NCI-H1417 (cell line): ENCODE measurements at places on chromosomes 6 and 20.

- DNase-seq = no peak
Observed at GRCh38 chr6:113632220-113632864, 224.8 kb upstream of the MARCKS start.

- no peak for DNase-seq
Observed at GRCh38 chr6:100084316-100084990, 90.4 kb upstream of the MCHR2 start.

DNA sequence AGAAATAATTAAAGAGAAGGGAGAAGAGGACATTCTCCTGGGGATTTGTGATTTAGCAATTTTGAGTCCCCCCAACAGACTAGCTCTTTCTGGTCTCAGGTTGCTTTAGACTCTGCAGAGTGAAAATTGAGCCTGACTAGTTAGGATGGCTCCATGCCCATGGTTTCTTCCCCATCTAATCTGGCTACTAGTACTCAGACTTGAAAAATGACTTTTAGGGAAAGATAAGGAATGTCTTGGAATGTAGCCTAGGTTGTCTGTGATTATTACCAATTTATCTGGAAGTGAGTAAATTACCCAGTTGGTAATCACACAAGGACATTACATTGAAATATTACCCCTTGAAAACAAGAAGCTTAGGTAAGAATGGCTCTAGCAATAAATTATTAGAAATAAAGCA lies 4.2 kb downstream of the BEND6 start:
- DNase-seq = no peak

DNA sequence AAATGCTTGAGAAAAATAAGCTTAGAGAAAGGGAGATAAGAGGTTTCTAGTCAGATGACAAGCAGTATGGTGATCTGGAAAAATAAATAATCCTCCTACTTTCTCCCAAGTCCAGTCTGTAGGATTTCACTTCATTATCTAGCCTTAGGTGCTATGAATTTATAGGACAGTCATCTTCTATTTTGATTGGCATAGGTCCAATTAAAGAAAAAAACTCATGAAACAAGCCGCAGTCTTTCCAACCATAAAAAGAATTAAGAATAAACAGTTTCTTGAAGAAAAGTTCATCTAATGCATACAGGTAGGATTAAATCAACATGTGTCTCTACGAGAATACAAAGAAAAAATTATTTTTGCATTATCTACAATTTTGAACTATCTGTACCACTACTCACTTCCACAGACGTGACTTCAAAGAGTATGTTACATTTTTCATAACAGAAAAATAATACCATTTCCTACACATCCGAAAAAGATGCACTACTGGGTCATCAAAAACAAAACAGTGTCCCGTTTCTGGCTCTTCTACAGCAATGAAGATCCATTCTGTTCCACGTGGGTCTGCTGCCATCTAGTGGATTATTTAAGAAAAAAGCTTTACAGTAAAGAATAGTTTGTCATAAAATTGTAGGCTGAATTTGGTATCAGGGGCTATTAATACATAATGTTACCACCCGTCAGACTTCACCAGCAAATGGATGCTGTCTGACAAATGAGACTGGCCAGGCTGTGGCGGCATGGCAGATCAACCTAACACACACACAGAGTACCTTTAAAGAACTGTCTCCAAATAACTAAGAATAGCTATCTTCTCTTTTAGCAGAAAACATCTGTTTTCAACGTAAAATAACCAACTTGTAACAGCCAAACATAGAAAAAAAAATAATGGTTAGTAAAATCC lies 28.9 kb downstream of the STX7 start:
- peak; percentile 58 for DNase-seq

- no peak for DNase-seq
Observed at GRCh38 chr6:14951704-14952103, 294.2 kb upstream of the JARID2 start.

GRCh38 chr6:43746071-43746470 lies 23.9 kb upstream of the VEGFA start:
- DNase-seq = no peak

DNA sequence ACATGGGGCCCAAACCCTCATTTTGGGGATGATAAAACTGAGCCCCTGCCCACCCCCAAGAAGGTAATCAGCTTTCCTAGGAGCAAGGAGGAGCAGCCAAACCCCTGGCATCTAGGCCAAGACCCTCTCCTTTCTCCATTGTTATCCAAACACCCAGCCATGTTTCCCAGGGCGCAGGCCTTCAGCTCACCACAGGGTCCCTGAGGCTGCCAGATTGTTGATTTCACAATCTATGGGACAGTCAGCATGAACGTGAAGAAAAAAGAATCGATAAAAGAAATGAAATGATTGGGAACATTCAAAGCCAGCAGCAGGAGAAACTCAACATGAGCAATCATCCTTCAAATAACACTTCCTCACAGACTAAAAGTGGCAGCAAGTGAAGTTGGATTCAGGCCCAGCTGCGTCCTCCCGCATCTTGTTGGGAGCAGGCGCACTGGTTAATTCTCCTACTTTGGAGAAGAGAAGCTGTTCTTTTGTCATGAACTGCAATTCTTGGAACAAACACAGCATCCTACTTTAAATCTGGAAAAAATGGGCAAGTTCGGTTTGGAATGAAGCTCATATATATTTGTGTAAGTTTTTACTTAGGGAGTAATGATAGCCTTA lies 241.8 kb upstream of the PRDM1 start:
- DNase-seq = no peak

DNA sequence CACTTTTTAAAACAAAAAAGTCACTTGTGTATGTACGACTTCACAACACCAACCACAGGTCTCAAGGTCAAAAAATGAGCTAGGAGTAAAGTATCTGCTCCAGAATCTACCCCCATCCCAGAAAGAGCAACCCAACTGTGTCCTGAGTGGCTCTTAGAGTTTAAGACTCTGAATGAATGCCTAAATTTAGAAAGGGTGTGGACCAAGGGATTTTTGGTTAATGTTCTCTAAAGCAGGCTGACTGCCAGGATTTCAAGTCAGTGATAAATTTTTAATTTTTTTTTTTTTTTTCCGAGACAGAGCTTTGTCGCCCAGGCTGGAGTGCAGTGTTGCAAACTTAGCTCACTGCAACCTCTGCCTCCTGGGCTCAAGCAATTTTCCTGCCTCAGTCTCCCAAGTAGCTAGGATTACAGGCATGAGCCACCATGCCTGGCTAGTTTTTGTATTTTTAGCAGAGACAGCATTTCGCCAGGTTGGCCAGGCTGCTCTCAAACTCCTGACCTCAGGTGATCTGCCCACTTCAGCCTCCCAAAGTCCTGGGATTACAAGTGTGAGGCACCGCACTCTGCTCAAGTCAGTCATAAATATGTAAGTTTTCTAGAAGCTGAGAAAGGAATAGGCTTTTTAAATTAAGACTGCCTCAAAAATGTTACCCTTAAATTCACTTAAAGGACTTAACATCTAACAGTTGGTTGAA lies 20.2 kb downstream of the STAU1 start:
- DNase-seq = no peak

- no peak for DNase-seq
Observed at GRCh38 chr6:55775029-55775318, 100.4 kb downstream of the BMP5 start.

DNA sequence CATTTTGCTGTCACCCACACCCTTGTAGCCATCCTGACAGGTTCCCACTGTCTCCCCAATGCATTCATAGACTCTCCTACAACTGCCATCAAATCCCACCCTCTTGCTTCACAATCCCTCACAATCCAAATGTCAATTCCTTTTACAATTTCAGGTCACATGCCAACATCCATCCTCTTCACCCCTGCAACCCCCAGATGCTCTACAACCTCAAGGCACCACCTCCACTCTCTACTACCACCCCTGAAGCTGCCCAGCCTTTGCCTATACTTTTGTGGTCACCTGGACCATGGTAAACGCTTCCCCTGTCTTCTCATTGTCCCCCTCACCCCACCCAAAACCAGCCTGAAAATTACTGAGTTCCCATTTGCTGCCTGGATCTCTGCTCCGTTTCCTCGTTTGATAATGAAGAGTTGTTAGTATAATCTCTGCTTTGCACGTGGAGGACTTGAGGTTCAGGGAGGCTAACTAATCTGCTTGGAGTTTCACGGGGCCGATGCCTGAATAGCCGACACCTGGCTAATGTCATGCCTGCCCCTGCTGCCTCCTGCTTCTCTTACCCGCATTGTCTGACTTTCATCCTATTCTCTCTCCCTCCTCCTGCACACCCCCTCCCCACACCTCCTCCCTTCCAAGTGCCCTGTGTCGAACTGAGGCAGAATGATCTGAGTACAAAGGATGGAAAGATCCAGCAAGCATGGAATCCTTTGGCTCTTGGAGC lies 82.4 kb upstream of the TOX2 start:
- no peak for DNase-seq

DNA sequence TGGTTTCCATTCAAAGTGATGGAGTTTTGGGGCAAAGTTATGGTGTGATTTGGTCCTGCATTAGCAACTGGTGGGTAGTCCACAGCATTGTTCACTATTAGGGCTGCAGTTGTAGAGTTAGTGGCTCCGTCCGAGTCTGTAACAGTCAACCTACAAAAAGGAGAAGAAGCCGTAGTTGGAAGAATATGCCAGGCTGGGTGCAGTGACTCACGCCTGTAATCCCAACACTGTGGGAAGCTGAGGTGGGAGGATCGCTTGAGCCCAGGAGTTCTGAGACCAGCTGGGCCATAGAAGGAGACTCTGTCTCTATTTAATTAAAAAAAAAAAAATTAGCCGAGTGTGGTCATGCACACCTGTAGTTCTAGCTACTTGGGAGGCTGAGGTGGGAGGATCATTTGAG lies 69.5 kb downstream of the KIAA0319 start:
- no peak for DNase-seq

DNA sequence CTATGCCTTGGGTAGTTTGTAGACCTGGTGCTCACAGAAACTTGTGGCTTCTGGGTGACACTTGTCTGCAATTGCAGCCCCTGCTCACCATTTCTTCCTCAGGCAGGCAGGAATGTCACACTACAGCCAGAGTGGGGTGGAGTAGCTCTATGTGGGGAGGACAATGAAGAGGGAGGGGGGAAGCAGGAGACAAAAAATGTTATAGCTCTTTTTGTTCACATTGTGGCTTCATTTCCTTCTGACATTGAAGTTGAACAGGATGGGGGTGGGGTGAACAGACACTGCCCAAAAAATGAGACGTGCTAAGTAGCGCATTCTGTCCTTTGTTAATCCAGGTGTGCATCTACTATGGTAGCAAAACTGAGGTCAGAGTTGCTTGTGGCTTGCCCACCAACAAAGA lies at the start of gene THEMIS:
TSS of gene THEMIS (minus strand) at position 124 of the 400 bp plus-strand sequence. CDS start 126 bp downstream, outside the sequence.
- no peak for DNase-seq

DNA sequence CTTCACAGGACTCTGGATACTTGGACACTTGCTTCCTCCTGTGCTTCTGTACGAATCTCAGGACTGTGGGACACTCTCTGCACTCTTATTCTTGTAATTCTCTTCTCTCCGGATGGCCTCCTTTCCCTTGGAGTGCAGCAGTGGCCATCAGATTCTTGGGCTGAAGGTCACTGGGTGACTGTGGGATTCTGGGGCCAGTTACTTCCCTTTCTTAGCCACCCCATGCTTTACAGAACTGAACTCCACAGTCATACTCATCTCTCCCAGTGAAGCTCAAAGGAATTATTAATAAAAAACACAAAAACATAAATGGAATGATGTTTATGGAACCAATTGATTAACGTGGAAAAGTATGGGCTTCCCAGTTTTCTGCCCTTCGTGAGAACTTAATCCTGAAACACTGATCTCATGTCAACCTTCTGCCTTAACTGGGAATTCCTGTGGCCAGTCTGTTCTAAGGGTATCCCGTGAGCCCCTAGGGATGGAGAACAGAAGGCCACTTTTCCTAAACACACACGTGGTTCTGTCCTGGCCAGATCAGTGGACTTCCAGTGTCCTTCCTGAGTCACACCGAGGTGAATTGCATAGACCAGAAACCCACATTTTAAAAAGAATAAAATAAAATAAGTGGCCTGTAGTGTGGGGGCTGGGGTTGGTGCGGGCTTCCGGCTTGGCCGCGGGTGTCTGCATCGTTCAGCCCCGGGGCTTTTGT lies 23.6 kb upstream of the HLA-E start:
- no peak for DNase-seq

DNA sequence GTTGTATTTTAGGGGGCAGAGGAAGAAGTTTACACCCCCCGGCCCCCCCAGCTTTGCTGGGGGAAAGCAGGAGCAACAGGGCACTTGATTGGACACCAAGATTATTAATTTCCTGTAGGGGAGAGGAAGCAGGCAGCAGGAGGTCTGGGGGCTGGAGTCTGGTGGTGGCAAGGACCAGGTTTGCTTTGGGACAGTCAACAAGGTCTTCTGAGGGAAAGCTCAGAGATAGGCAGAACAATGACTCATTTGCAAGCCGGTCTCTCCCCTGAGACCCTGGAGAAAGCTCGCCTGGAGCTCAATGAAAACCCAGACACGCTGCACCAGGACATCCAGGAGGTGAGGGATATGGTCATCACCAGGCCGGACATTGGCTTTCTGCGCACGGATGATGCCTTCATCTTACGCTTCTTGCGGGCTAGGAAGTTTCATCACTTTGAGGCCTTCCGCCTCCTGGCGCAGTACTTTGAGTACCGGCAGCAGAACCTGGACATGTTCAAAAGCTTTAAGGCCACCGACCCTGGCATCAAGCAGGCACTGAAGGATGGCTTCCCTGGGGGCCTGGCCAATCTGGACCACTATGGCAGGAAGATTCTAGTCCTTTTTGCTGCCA lies 1.6 kb downstream of the CLVS2 start:
- peak; percentile 53 for DNase-seq

- no peak for DNase-seq
Observed at GRCh38 chr6:150248300-150248699, 105.5 kb downstream of the PPP1R14C start.

DNA sequence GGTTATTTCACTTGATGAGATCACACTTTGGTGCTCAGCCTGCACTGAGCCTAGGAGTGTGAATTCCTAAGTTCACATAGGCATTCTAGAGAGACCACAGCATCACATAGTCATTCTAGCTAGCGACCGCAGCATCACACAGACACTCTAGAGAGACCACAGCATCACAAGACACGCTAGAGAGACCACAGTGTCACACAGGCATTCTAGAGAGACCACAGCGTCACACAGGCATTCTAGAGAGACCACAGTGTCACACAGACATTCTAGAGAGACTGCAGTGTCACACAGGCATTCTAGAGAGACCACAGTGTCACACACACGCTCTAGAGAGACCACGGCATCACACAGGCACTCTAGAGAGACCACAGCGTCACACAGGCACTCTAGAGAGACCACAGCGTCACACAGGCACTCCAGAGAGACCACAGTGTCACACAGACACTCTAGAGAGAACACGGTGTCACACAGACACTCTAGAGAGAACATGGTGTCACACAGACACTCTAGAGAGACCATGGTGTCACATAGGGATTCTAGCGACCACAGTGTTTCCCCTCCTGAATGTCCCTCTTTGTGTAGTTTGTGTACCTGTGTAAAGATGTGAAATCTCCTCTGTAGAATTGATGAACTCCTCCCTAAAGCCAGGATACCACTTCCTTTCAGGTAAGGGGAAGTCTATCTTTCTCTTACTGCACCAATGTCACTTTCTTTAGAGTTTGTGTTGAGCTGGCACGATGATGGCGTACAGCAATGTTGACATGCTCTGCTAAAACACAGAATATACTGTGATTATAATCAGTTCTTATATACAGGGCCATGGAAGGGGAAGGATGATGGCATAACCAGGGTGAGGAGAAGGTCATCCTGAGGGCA lies 169.4 kb downstream of the ZDHHC14 start:
- DNase-seq = no peak
